ENCODE measurements at places on chromosomes 5 and 9. TPM values are rescaled to one million over a fixed set of nuclear protein-coding genes. Genes with fewer than 3 reads are reported as not detected.

The HAPLN1 gene
- 5.5 TPM for total RNA-seq

The CEP120 gene
- total RNA-seq = 16.4 TPM

The ORM2 gene
- total RNA-seq = not detected

The FREM1 gene
- 8.6 TPM for total RNA-seq

The PCAT7 gene
- total RNA-seq = 10.0 TPM

The BARHL1 gene
- total RNA-seq = 0.14 TPM

The ENTPD8 gene
- total RNA-seq = 3.5 TPM

The TAF11L10 gene
- not detected for total RNA-seq

The PCDHGA7 gene
- total RNA-seq = 0.31 TPM

The PJA2 gene
- 79.9 TPM for total RNA-seq

The PCDHB11 gene
- total RNA-seq = 3.3 TPM

The GLRA1 gene
- total RNA-seq = 0.39 TPM
